Pancreas (tissue), 10 donors: ENCODE measurements at places on chromosomes 3 and 15. TPM values are rescaled to one million over a fixed set of nuclear protein-coding genes. Genes with fewer than 3 reads are reported as not detected.
A peak's percentile ranks its signal among the peaks of the same experiment; 100 is the strongest.

DNA sequence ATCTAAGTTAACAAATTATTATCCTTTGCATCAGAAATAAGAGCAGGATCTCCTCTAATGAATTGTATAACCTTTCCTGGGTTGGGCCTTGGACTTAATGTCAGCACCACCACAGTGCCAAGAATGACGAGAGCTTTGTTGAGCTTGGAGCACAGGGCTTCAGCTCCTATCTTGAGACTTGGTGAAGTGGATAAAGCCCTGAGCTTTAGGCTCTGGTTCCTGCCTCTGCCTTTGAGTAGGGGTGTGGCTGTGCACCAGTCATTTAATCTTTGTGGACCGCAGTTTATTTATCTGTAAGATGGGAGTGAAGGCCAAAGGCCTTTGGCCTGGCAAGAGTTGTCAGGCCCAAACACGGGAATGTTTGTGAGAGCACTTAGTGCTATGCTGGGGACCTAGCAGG is 162.2 kb downstream of the VGLL4 start:
- no peaks in the 10 kb centered on the region for H3K36me3 ChIP-seq
- H3K27ac ChIP-seq, result no peak overlapping the region

DNA sequence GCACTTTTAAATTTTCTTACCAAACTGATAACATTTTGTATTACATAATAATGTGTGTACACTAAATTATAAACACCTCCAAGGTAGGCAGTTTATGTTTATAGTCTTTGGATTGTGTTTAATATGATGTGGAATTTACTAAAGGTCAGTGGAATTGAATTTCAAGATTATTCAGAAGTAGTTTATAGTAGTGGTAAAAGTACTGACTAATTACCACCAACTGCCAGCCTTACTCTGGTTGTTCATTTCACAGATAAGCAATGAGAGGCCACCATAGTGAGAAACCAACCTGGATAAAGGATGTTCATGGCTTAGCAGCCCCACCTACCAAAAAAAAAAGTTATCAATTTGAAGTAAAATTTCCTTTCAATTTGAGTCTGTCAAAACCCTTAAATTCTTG is 54.0 kb upstream of the EIF5A2 start:
- H3K4me3 ChIP-seq, result no peak overlapping the region
- H3K36me3 ChIP-seq, result no peaks in the 10 kb centered on the region
- no peaks in the 10 kb centered on the region for H3K27me3 ChIP-seq
- H3K27ac ChIP-seq, result no peak overlapping the region

GRCh38 chr15:25990220-25990619 is 127.1 kb upstream of the ATP10A start:
- H3K36me3 ChIP-seq, result no peaks in the 10 kb centered on the region
- no peak for DNase-seq
- no peaks in the 10 kb centered on the region for H3K4me1 ChIP-seq
- no peak overlapping the region for H3K27ac ChIP-seq
- H3K4me3 ChIP-seq, result no peak overlapping the region

DNA sequence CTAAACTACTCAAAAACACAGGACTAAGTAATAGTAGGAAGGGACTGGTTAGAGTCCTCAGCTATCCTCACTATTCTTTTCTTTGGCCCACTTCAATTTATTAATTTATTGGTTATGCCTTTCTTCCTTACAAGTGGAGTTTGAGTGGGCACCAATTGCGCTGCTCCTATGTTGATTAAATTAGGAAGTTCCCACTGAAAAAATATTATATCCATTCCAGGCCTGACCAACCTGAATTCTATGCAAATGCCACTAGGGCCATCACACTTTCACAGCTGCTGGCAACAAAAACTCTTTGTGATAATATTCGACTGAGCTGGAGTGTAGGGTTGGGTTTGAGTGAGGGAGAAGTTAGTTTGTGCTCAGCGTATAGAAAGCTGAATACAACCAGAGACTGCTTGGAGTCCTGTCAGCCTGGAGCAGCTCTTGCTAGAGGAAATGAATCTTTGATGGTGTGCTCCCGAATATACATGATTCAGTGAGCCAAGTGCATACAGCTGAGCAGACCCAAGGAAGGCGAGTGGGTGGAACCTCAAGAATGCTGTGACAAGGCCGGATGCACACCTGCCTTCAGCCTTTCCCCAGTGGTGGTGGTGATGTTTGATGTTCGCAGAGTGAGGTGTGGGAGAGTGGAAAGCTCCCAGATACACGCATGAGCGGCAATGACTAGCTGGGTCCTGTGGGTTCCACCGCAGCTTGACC is 1.5 kb downstream of the ARHGEF3 start:
- peak overlapping the region; percentile 80 for H3K27ac ChIP-seq
- peak overlapping the region; percentile 87 for H3K4me3 ChIP-seq
- H3K36me3 ChIP-seq, result no peaks in the 10 kb centered on the region
- H3K4me1 ChIP-seq, result peaks cover 40% of the 10 kb centered on the region
- H3K27me3 ChIP-seq, result no peaks in the 10 kb centered on the region

GRCh38 chr3:122665881-122666280 is 14.8 kb upstream of the PARP14 start:
- H3K36me3 ChIP-seq, result no peaks in the 10 kb centered on the region
- H3K27ac ChIP-seq, result no peak overlapping the region
- no peak overlapping the region for H3K4me3 ChIP-seq
- H3K4me1 ChIP-seq, result no peaks in the 10 kb centered on the region

- no peaks in the 10 kb centered on the region for H3K36me3 ChIP-seq
- H3K4me3 ChIP-seq, result no peak overlapping the region
- DNase-seq, result no peak
- no peak overlapping the region for H3K27ac ChIP-seq
These were observed 702.3 kb downstream of the SI start for GRCh38 chr3:164375995-164376394.

- no peaks in the 10 kb centered on the region for H3K36me3 ChIP-seq
- no peaks in the 10 kb centered on the region for H3K27me3 ChIP-seq
- H3K4me3 ChIP-seq, result no peak overlapping the region
- no peaks in the 10 kb centered on the region for H3K4me1 ChIP-seq
These were observed 11.1 kb downstream of the ARNT2 start for GRCh38 chr15:80415358-80415670.

DNA sequence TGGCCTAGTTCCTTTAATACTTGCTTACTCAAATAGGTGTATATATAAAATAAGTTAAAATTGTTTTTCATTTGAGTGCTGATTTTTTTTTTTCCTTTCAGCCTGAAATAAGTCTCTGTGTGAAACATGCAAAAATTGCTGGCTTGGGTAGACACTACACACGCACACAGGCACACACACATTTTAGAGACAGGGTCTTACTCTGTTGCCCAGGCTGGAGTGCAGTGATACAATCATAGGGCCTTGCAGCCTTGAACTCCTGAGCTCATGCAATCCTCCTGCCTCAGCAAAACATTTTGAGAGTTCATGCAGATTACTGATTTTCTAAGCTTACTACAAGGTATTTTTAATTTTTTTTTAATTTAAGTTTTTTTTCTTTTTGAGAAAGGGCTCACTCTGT is 12.7 kb upstream of the RFC4 start:
- H3K36me3 ChIP-seq, result no peaks in the 10 kb centered on the region
- no peaks in the 10 kb centered on the region for H3K4me1 ChIP-seq
- DNase-seq, result no peak
- H3K27me3 ChIP-seq, result no peaks in the 10 kb centered on the region
- no peak overlapping the region for H3K27ac ChIP-seq

- peaks cover 2% of the 10 kb centered on the region for H3K4me1 ChIP-seq
- H3K27ac ChIP-seq, result no peak overlapping the region
- no peaks in the 10 kb centered on the region for H3K27me3 ChIP-seq
- H3K36me3 ChIP-seq, result no peaks in the 10 kb centered on the region
- H3K4me3 ChIP-seq, result no peak overlapping the region
These were observed 12.9 kb downstream of the VPS13C start for GRCh38 chr15:62047282-62047827.

- H3K27ac ChIP-seq, result no peak overlapping the region
- H3K36me3 ChIP-seq, result no peaks in the 10 kb centered on the region
These were observed 882 bp downstream of the GXYLT2 start for GRCh38 chr3:72888546-72889309.

GRCh38 chr3:186605078-186605477 is 7.8 kb upstream of the AHSG start:
- H3K36me3 ChIP-seq, result no peaks in the 10 kb centered on the region
- peaks cover 24% of the 10 kb centered on the region for H3K4me1 ChIP-seq
- no peak for DNase-seq
- no peaks in the 10 kb centered on the region for H3K27me3 ChIP-seq
- no peak overlapping the region for H3K4me3 ChIP-seq

DNA sequence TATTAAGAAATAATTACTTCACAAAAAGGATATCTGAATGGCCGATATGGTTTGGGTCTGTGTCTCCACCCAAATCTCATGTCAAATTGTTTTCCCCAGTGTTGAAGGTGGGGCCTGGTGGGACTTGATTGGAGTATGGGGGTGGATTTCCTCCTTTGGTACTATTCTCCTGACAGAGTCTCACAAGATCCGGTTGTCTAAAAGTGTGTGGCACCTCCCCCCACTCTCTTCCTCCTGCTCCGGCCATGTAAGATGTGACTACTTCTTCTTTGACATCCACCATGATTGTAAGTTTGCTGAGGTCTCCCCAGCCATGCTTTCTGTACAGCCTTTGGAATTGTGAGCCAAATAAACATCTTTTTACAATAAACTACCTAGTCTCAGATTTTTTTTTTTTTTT is 34.5 kb downstream of the ZBTB11 start:
- H3K27ac ChIP-seq, result no peak overlapping the region
- H3K4me1 ChIP-seq, result no peaks in the 10 kb centered on the region
- no peak for DNase-seq

- DNase-seq, result no peak
- peaks cover 8% of the 10 kb centered on the region for H3K4me1 ChIP-seq
- no peaks in the 10 kb centered on the region for H3K27me3 ChIP-seq
- no peak overlapping the region for H3K27ac ChIP-seq
These were observed 56.0 kb upstream of the MYRIP start for GRCh38 chr3:39753391-39753790.

DNA sequence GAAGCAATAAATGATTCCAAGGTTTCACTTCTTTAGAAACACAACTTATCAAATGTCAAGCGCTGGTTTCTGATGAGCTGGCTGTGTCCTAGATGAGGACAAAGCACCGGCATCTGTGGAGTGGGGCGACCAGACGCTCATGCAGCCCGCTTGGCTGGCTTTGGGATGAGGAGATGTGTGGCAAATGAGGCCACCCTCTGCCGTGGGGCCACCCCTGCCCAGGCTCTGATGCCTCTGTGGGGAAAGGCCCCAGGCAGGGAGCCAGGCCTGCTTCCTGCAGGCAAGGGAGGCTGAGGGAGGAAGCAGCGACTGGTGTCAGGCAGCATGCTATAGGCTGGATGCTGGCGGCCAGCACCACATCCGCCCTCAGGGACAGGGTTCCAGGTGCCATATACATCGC is 102.9 kb downstream of the HERC2 start:
- H3K27ac ChIP-seq, result no peak overlapping the region
- H3K4me3 ChIP-seq, result no peak overlapping the region
- DNase-seq, result no peak

DNA sequence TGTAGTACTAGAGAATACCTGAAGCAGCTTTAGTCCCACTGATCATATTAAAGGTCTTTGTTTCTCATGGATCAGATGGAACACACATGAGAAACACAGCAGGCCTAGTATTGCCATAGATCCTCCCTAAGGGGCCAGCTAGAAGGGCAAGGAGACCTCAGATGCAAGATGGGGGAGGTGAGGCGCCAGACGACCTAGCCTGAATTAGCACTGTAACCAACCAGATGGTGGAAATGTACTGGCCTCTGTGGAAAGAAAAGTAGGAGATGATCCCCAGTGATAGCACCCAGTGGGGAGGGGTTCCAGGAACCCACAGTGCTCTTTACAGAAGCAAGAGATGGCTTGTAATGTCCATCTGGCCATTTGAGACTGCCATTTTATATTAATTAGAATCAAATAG is 138.2 kb upstream of the ZNF385D start:
- DNase-seq, result no peak
- no peak overlapping the region for H3K4me3 ChIP-seq
- H3K27ac ChIP-seq, result no peak overlapping the region
- no peaks in the 10 kb centered on the region for H3K4me1 ChIP-seq
- no peaks in the 10 kb centered on the region for H3K27me3 ChIP-seq

CACNA2D3 gene
- 0.56 TPM for polyA plus RNA-seq

CLDN18 gene
- not detected for polyA plus RNA-seq

C3orf85 gene
- not detected for polyA plus RNA-seq

UCN2 gene
- polyA plus RNA-seq, result 0.19 TPM

MYO5A gene
- polyA plus RNA-seq, result 3.1 TPM
